Kidney (tissue), 22 donors: ENCODE measurements at places on chromosomes 5 and 9. TPM values are rescaled to one million over a fixed set of nuclear protein-coding genes. Genes with fewer than 3 reads are reported as not detected.

GTF3C5 gene
- total RNA-seq, result 47.7 TPM

CYLC2 gene
- not detected for total RNA-seq

IL9 gene
- total RNA-seq, result not detected

PCDHA12 gene
- total RNA-seq, result 5.2 TPM

PPP1R26 gene
- total RNA-seq, result 22.0 TPM

PCDHB14 gene
- 6.2 TPM for total RNA-seq

ACOT12 gene
- not detected for total RNA-seq

MCC gene
- total RNA-seq, result 20.6 TPM

QRFP gene
- total RNA-seq, result not detected

ADRB2 gene
- total RNA-seq, result 5.0 TPM

PPP3R2 gene
- total RNA-seq, result not detected

FBXL7 gene
- total RNA-seq, result 6.1 TPM

PCDHGB6 gene
- 7.5 TPM for total RNA-seq

IL5 gene
- total RNA-seq, result not detected

NTRK2 gene
- 41.2 TPM for total RNA-seq

LHX6 gene
- total RNA-seq, result 4.9 TPM

MIGA2 gene
- total RNA-seq, result 29.9 TPM

PCDHGA11 gene
- total RNA-seq, result 3.6 TPM

RNF224 gene
- 0.85 TPM for total RNA-seq
